GM23248 (cell line): ENCODE measurements at places on chromosomes 6 and 20. TPM values are rescaled to one million over a fixed set of nuclear protein-coding genes. Genes with fewer than 3 reads are reported as not detected.

Gene MMP24
- total RNA-seq = 7.1 and 8.5 TPM in 2 replicates

Gene EIF2S2
- total RNA-seq = 114 and 138 TPM in 2 replicates

Gene TGM3
- total RNA-seq = 0.11 TPM in 1 of 2 replicates, not detected in the other

Gene ZSCAN23
- 0.32 and 0.51 TPM in 2 replicates for total RNA-seq

Gene BACH2
- under 0.01 TPM in 2 replicates for total RNA-seq

Gene PLN
- not detected in 2 replicates for total RNA-seq

Gene GPX5
- total RNA-seq = not detected in 2 replicates

Gene ENTPD6
- total RNA-seq = 46.4 and 50.4 TPM in 2 replicates

Gene LBP
- total RNA-seq = not detected in 2 replicates

Gene GNL1
- total RNA-seq = 62.3 and 64.8 TPM in 2 replicates

Gene LHFPL5
- not detected in 2 replicates for total RNA-seq

Gene ADGRF5
- 0.13 and 0.65 TPM in 2 replicates for total RNA-seq

Gene OOEP
- not detected in 2 replicates for total RNA-seq

Gene PRPH2
- 1.5 TPM in 2 replicates for total RNA-seq

Gene CASS4
- 11.4 and 19.2 TPM in 2 replicates for total RNA-seq

Gene IL17F
- not detected in 2 replicates for total RNA-seq

Gene NECAB3
- total RNA-seq = 27.1 and 27.3 TPM in 2 replicates

Gene VNN1
- 0.86 TPM in 1 of 2 replicates, not detected in the other for total RNA-seq

Gene TRIM15
- total RNA-seq = not detected in 2 replicates

Gene TMEM244
- total RNA-seq = not detected in 2 replicates

Gene ERVFRD-1
- total RNA-seq = not detected in 2 replicates

Gene C6orf58
- not detected in 2 replicates for total RNA-seq

Gene SLC2A10
- 48.0 and 50.2 TPM in 2 replicates for total RNA-seq

Gene ABHD16B
- not detected in 2 replicates for total RNA-seq

Gene SPTLC3
- 1.1 and 5.5 TPM in 2 replicates for total RNA-seq
